ENCODE measurements at places on chromosomes 2 and 18. TPM values are rescaled to one million over a fixed set of nuclear protein-coding genes. Genes with fewer than 3 reads are reported as not detected.

Gene ITGB6
- total RNA-seq, result not detected

Gene PID1
- not detected for total RNA-seq

Gene ANKRD62
- total RNA-seq, result not detected

Gene KCNE4
- total RNA-seq, result not detected

DNA sequence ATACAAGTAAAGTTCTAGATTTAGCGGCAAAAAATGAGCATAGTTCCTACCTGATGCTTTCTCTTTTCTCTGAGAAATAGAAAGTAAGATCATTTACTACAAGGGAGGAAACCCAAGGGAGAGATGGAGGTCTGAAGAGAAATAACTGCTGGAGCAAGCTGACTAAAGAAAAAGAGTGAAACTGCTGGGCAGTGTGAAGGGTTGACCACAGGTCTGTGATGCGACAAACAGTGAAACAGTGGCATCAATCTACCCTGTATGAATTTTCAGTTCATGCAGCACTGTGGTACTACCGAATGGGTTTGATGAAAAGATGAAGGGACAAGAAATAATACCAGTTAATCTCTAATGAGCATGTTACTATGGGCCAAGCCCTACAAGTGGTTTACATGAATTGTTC is 52.2 kb downstream of the CUL3 start:
- no peak for DNase-seq

DNA sequence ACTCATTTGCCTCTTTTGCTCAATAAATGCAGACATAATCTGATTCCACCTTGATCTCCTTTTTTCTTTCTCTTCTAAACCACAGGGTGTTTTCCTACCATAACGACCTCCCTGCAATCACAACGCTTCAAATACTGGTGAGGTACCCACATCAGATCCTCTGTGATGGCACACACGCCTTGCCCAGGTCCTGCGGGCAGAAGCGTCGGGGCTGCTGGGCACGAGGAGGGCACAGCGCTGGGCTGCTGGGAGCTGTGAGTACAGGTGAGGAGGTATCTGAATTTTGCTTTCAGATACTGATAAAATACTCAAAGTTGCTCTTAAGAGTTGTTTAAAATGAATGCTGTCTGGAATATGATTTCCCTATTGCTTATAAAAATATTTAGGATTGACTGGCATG is 186.1 kb upstream of the PXDN start:
- DNase-seq, result no peak

- DNase-seq, result no peak
Observed at GRCh38 chr2:108541451-108541850, 7.2 kb downstream of the LIMS1 start.

DNA sequence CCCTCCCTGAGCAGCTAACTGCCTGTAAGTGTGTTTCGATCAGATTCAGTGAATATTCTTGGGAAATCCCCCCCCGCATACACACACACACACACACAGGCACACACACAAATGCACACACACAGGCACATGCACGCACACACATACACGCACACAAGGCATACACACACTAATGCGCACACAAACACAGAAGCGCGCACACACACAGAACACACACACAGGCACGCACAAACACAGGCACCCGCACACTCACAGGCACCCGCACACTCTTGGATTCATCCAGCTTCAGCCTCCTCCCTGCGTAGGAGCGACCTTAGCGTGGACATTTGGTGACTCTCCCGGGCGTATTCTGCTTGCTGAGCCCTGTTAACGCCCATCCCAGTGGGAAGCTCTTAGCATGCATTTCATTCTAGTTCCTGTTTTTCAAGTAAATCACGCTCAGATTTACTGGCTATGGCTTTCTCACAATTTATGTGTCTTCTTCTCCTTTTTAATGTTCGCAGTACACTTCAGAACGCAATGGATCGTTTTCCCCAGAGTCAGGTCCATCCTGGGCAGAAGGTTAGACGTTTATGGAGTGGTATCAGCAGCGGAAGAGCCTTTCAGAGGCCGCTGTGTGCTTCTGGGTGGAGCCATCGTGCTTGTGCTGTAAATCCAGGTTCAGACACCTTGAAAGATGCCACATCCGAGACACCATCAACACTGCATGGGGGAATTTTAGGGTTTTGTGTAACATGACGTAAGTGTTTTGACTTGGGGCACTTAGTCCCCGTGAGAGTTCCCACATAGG is 656.6 kb downstream of the GALR1 start:
- DNase-seq, result no peak

- no peak for DNase-seq
Observed at GRCh38 chr2:44886414-44886813, 55.1 kb upstream of the SIX3 start.

- no peak for DNase-seq
Observed at GRCh38 chr18:61653823-61654551, 238.8 kb downstream of the RNF152 start.

DNA sequence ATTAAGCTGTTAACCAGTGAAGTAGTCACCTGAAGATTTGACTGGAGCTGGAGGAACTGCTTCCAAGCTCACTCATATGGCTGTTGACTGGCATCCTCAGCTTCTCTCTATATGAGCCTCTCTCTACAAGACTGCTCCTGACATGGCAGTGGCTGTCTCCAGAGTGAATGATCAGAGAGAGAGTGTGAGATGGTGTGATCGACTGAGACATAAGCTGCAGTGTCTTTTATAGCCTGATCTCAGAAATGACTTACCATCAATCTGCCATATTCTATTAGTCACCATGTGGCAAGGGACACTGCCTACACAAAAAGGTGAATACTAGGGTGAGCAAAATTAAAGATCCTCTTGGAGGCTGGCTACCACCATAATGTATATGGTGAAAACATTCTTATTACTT is 7.8 kb upstream of the RBMS1 start:
- DNase-seq, result no peak

DNA sequence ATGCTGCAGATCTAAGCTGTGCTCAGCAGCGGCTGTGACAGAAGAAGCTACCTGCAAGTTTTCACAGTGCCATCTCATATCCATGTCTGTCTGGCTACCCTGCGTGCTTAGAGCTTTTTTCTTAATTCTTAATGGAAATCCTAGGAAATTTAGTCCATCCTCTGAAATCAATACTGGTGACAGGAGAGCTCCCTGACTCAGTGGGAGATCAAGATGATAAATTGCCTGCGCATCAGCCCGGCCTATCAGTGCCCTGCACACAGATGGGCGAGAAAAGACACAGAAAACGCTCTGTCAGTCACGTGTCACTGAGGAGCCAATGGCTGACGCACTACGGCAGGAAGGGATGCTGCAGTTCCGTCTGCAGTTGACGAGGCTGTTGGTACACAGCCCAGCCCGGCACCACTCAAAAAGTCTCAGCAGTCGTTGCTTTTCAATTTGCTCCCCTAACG is 819.6 kb upstream of the FSHR start:
- DNase-seq, result peak; percentile 74
